Muscle of back (tissue), 13 donors: ENCODE measurements at places on chromosomes 2 and 18.

- no peak for DNase-seq
Observed at GRCh38 chr2:107393516-107393915, 433.2 kb upstream of the RGPD4 start.

DNA sequence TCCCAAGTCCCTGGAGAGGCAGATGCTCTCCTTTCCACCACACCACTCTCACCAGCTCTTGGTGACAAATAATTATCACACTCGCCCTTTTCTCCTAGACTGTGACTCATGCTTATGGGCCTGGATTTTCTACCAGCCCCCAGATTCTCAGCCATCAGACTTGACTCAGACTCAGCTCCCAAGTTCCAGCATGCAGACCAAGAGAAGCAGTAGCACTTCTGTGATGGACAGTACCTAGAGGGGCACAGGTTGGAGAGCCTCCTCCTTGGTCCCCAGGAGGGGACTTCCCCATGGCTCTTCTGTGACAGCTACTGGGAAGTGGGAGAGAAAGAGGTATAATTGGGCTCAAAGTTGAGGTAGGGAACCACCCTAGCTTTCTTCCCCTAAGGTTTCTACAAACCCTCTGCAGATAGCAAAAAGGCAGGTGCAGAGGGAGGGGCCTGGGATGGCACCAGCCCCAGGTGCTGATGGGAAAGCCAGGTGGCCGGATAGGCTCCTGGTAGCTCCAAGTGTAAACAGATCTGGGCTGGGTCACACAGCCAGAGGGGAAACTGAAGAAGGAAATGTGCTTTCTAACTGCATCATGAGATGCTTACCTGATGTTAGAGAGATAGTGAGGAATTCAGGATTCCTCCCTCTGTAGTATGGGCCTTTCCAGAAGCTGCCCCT lies 4.1 kb downstream of the TCF23 start:
- DNase-seq = no peak

- DNase-seq = no peak
Observed at GRCh38 chr2:44839771-44840502, 101.6 kb upstream of the SIX3 start.

GRCh38 chr2:176637486-176638166 lies 368.4 kb downstream of the MTX2 start:
- peak; percentile 87 for DNase-seq

- DNase-seq = no peak
Observed at GRCh38 chr18:39205565-39206195, 1640.1 kb upstream of the CELF4 start.

GRCh38 chr2:64649626-64650025 lies 4.1 kb downstream of the SERTAD2 start:
- no peak for DNase-seq

- peak; percentile 87 for DNase-seq
Observed at GRCh38 chr18:75211953-75212750, 1.6 kb downstream of the TSHZ1 start.

- DNase-seq = no peak
Observed at GRCh38 chr2:57490741-57491140, 555.9 kb upstream of the VRK2 start.

DNA sequence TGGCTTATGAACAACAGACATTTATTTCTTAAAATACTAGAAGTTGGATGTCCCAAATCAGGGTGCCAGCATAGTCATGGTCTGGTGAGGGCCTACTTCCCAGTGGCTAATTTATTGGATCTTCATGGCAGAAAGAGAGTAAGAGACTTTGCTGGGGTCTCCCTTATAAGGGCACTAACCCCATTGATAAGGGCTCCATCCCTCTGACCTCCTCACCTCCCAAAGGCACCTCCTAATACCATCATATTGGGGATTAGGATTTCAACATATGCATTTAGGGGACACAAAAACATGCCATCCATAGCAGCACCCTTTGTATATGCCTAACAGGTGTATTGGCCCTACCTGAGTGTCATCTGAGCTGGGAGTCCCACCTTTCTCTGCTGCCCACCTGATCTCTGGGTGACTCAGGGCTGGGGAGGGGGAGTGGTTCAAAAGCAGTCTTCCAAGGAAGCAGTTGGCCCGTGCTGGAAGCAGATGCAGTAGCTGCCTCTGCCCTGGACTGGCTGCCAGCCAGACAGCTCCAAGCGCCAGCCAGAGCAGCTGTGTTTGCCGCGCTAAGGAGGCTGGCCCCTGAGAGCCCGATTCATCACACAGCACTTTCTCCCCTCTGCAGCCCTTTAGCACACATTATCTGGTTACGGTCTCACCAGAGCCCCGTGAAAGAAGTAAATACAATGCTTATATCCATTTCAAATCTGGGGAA lies 84.6 kb downstream of the SMAD7 start:
- DNase-seq = peak; percentile 70

GRCh38 chr2:120647487-120647886 lies 88.2 kb upstream of the GLI2 start:
- DNase-seq = no peak

DNA sequence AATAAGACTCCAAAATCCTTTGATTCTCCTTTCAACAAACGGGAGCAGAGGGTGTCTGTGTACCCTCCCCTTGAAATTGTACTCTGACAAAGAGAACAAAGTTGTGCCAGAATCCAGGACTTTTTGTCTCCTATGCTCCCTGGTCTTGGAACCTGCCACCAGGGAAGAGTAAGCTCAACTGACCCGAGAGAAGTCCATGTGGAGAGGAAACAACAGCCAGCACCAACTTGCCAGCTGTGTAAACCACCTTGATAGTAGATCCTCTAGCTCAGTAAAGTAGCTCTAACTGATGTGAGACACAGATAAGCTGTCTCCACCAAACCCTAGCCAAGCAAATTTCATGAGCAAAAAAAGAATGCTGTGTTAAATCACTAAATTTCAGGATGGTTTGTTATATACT lies 46.9 kb downstream of the LNPK start:
- no peak for DNase-seq

- DNase-seq = no peak
Observed at GRCh38 chr2:203077451-203077850, 62.8 kb downstream of the NBEAL1 start.

GRCh38 chr2:161078211-161078539 lies 82.1 kb upstream of the TANK start:
- no peak for DNase-seq

- DNase-seq = no peak
Observed at GRCh38 chr2:96893289-96894150, 23.6 kb upstream of the SEMA4C start.

- DNase-seq = no peak
Observed at GRCh38 chr2:201132518-201132917, 16.6 kb downstream of the CFLAR start.

DNA sequence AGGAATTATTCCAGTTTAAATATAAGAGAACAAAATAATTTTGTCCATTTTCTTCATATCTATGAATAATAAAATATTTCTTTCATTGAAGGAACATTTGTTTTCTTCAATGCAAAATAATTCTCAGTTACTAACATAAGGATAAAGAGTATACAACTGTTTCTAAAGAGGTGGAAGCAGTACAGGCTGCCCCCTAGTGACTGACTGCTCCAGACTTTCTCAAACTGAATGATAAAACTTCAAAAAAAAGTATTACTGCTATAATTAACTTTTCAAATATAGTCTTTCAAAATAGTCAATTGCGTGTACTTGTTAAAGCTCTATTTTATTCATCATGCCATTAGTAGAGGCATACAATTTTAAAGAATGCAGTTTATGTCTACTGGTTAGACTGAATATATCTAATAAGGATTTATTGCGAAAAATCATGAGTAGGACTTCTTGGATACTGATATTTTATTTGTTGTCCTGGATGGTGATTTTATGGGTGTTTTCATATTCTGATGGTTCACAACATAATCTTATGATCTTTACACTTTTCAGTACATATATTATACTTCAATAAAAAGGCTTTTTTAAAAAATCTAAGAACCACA lies 100.1 kb downstream of the WDPCP start:
- DNase-seq = peak; percentile 9

- DNase-seq = no peak
Observed at GRCh38 chr2:156399950-156400705, 36.1 kb upstream of the GPD2 start.

GRCh38 chr2:65073879-65074565 lies 17.8 kb downstream of the CEP68 start:
- DNase-seq = peak; percentile 70

DNA sequence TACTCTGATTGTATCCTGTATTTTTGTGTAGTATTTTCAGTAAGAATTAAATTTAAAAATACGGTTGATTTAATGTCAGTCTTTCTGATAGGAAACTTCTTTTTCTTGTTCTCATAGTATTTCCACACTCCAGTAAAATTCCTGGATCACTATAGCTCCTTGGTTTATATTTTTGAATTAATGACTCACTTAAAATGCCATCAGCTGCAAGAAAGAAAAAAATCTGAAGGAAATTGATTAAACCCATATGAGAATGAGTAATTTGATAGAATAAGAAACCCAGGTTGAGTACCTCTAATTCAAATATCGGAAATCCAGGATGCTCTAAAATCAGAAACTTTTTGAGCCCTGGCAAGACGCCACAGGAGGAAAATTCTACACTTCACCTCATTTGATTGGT lies 186.8 kb upstream of the RND3 start:
- no peak for DNase-seq

DNA sequence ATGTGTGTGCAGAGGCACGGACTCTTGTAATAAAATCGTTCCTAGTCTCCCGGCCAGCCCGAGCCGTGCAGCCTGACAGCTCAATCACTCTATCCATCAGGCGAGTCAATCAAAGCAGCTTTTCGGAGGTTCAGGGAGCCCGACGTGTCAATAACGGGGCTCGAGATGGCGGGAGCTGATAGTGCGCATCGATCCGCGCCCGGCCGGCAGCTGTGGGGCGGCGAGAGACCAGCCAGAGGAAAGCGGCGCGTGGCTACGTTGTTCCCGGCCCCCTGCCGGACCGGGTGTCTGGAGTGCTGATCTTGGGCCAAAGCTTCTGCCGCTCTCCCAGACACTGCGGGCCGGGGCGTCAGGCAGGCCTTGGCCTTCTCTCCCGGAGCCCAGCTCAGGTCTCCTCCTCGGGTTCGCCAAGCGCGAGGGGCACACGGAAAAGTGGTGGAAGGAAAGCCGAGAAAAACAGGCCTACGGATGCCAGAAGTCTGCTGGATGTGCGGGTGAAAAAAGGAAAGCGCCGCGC lies 2.4 kb downstream of the EN1 start:
- DNase-seq = peak; percentile 71
